ENCODE measurements at places on chromosomes 16 and 17.

DNA sequence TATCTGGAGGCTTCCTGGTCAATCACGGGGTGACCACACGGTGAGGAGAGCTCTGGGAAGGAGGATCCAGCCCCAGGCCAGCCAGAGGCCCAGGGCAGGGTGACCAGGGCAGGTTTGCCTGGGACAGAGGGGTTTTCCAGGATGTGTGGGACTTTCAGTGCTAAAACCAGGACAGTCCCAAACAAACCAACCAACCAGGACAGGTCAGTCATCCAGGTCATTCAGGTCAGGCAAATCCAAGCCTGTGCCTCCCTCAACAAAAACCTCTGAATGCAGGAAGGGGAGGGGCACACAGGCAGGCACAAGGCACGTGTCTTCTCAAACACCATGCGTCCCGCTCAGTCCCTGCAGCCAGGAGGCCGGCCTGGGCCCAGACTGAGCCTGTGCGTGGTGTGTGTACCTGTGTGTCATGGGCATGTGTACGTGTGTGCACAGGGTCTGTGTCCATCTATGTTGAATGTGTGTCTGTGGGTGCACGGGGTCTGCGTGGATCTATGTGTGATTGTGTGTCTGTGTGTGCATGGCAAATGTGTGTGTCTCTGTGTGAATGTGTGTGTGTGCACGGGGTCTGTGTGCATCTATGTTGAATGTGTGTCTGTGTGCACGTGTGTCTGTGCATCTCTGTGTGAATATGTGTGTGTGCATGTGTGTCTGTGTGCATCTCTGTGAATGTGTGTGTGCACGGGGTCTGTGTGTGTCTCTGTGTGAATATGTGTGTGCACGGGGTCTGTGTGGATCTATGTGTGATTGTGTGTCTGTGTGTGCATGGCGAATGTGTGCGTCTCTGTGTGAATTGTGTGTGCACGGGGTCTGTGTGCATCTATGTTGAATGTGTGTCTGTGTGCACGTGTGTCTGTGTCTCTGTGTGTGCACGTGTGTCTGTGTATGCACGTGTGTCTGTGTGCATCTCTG lies 78.9 kb downstream of the RTN4RL1 start:
- DNase-seq: no peak

GRCh38 chr16:67116388-67117311 lies 6.9 kb downstream of the PHAF1 start:
- DNase-seq: no peak

- no peak for DNase-seq
These were observed 911 bp downstream of the ARL16 start for GRCh38 chr17:81682565-81683207.

GRCh38 chr16:53886482-53887378 lies 182.8 kb downstream of the FTO start:
- DNase-seq: no peak

DNA sequence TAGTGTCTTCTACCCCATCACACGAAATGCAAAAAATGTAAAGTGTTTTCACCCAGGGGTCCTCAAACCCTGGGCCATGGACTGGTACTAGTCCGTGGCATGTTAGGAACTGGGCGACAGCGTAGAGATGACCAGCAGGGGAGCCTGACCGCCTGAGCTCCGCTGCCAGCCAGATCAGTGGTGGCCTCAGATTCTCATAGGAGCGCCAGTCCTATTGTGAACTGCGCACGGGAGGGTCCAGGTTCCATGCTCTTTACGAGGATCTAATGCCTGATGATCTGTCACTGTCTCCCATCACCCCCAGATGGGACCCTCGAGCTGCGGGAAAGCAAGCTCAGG lies 4.5 kb downstream of the SCARF1 start:
- no peak for DNase-seq

- no peak for DNase-seq
These were observed 16.7 kb upstream of the TENT4B start for GRCh38 chr16:50136399-50136798.

DNA sequence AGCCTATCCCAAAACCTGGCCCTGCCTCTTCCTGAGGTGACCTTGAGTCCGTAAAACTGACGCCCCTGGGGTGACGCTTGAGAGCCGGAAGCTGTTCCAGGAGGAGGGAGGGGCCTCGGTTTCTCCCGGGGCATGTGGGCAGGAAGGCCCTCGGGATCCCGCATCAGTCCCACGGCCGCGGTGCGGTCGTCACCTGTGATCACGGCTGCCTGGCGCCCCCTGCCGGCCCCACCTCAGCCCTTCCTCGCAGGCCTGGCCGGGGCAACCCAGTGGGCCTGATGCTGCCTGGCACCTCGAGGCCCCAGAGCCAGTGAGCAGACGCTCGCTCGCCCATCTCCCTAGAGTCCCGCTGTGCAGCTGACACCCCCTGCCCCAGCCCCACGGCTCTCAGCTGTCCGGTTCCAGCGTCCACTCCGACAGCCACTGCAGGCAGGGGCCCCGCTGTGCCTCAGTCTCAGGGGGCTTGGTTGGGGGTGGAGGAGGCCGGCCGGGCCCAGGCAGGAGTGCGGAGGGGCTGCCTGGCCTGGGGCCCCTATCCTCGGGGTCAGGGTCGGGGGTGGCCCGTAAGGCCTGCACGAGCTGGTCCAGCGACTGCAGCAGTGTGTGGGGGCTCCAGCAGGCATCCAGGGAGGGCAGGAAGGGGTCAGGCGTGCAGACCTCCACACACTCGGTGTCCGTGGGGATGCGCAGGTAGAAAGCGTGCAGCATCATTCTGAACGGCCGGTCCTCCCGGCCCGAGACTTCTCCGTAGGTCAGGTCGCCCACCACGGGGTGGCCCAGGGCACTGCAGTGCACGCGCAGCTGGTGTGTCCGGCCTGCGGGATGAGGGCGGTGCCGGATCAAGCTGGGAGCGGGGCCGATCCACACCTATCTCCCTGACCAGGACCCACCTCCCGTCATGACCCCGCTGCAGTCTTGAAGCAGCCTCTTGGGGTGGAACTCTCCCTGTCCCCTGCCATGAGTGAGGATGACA lies 2.3 kb downstream of the RPUSD1 start:
- DNase-seq: peak; percentile 81

GRCh38 chr17:19610311-19610710 lies 38.2 kb upstream of the ALDH3A2 start:
- DNase-seq: no peak

DNA sequence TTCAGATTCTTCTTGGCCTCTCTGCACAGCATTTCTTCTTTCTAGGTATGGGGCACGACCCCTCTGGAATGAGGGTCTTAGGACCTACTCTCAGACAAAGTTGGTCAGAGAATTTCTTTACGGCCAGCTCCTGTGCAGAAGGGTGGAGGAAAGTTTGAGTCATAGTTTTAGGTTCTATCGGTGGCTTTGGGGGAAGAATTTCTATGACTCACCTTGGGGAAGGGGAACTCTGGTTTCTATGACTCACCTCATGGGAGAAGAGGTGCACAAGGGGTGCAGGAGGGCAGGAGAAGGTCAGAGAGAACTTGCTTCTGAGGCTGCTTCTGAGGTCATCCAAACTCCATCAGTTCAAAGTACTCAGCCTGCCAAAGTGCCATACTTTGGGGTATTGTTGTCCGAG lies 2.5 kb upstream of the ABCC12 start:
- no peak for DNase-seq

DNA sequence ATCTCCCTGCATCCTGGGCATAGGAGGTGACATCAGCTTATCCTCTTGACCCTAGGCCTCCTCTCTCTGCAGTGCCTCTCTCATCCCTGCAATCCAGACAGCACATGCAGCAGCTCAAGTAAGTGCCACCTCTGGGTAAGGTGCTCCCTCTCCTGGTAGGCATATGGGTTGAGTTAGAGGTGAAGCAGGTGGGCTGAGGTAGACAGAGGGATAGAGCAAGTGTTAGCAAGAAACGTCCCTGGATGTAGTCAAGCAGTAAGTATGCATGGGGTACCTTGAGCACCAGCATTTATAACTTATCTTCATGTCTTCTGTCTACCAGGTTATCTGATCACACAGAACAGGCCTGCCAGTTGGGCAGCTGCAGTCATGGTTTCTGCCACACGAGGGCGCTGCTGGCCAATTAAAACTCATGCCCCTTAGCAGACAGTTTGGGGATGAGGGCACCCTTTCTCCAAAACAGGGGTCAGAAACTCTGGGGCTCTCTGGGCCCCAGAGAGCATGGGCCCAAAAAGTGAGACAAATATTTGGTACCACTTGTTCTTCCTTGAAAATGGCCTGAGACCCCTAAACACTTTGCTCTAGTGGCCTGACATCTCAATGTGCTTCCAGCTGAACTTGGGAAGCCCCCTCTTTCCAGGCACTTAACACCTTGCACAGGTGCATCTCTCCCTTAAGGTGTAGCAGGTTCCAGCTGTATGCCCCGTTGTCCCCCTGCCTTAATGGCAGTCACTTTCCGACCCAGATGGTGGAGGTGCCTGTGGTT lies 59.8 kb downstream of the NEUROD2 start:
- DNase-seq: peak; percentile 55

DNA sequence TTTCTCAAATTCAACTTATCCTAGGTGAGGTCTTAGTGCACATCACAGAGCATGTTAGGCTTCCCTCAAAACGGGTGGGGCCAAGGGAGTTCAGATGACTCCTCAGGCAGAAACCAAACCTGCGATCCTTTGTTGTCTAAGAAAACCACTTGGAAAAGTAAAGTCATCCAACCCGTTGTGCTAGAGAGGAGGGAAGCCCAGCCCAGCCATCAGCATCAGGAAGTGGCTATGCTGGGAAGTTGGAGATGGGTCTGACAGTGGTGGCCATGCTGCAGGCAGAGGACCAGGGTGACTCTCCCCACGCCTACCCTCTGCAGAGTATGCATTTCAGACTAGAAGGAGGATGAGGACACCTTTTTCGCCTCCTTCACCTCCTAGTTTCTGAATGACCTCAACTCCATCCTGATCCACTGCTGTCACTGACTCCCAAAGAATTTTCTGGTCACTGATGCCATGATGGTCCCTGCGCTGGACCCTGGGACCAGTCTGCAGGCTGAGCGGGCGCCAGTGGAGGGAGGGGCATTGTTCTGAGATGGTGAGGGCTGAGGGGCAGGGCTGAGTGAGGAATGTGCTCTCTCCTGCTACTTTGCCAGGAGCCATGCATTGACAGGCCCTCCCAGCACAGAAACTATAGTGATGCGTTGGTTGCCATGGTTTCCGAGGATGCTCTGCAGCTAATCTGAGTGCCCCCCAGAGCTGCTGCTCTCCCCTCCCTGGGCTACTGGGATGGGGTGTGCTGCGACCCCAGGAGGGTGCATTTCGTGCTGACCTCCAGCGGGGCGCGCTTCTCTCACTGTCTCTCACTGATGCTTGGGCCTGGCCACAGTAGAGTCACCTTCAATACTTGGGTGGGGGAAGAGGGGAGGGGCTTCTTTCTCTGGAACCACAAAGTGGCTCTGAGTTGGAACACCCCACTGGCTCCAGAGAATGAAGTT lies 20.4 kb downstream of the ALOX12B start:
- no peak for DNase-seq

DNA sequence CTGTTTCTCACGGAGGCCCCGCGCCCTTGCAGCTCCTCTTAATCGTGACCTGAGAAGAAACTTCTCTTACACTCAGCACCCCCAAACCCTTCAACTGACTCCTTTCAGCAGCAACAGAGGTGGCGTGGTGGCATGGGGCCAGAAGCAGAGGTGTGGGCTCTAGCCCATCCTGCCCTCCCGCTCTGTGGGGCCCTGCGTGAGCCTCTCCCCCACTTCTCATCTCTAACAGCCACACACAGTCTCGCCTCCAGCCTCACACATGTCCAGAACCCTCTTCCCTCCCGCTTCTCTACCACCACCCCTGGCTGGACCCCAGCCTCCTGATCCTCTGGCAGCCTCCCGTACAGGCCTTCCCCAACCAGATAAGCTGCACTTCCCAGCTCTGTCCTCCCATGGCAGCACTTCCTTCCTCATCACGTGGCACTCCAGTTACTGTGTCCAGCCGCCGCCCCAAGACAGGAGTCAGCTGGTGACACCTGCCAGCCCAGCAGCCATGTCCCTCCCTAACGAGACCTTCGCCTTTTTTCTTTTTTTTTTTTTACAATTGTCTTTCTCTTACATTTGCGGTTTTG lies 30.5 kb downstream of the NSMCE1 start:
- no peak for DNase-seq

GRCh38 chr17:67365738-67366192 lies 612 bp downstream of the PSMD12 start:
- peak; percentile 69 for DNase-seq

GRCh38 chr17:69269131-69269998 lies 40.7 kb upstream of the ABCA10 start:
- no peak for DNase-seq

DNA sequence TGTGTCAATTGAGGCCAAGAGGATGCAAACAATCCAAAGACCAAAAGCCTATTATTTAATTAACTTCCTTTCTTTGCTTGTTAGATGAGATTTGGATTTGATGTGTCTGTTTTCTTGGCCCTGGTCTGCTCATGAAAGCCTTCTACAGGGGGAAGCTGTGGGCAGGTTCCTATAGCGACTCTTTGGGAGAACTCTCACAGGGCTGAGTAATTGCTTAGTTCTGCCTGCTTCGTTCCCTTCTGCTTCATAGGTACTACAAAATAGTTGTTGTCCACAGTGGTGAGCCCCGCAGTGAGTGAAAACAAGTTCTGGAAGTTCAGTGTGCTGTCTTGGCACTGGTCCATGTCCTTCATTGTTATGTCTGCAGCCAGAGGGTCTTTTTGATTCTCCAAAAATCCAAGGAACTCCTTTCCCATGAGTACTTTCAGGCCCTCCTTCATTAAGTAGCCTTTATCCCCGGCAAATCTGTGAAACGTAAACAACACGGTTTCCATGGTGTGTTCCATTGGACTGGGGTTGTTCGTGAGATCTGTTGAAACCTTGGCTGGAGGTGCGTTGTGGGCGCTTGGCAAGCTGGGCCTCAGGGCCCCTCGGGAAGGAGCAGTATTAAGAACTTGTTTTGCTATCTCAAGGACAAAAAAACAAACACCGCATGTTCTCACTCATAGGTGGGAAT lies 30.0 kb upstream of the ANKRD40CL start:
- DNase-seq: no peak

- no peak for DNase-seq
These were observed 7.9 kb downstream of the NAT9 start for GRCh38 chr17:74768069-74768762.

GRCh38 chr16:57726433-57726947 lies 9.1 kb upstream of the KATNB1 start:
- no peak for DNase-seq

GRCh38 chr16:89375021-89375420 lies 115.3 kb downstream of the ANKRD11 start:
- no peak for DNase-seq

- DNase-seq: no peak
These were observed 70.0 kb downstream of the TMC6 start for GRCh38 chr17:78058581-78058980.

DNA sequence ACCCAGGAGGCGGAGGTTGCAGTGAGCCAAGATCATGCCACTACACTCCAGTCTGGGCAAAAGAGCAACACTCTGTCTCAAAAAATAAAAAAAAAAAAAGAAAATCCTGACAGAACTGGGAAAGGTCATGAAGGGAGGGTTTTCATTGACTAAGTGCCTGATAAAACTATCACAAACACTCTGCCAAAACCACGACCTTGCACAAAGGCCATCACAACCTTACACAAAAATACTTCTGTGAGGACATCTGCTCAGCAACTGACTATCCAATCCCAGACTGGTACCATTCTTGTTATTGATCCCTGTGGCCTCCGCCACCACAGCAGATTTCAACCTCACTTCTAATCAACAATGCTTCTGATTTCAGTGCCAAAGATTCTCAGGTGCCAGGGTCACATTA lies 40.1 kb downstream of the MPHOSPH6 start:
- DNase-seq: no peak

Data from cardiac muscle cell (in vitro differentiated cells and primary cell).